Stimulated activated CD4-positive, alpha-beta T cell treated with anti-CD3 and anti-CD28 coated beads, Interleukin-15, amount 100 ng/mL, for 24 hours (primary cell): ENCODE measurements at places on chromosomes 2 and 18.
A peak's percentile ranks its signal among the peaks of the same experiment; 100 is the strongest.

DNA sequence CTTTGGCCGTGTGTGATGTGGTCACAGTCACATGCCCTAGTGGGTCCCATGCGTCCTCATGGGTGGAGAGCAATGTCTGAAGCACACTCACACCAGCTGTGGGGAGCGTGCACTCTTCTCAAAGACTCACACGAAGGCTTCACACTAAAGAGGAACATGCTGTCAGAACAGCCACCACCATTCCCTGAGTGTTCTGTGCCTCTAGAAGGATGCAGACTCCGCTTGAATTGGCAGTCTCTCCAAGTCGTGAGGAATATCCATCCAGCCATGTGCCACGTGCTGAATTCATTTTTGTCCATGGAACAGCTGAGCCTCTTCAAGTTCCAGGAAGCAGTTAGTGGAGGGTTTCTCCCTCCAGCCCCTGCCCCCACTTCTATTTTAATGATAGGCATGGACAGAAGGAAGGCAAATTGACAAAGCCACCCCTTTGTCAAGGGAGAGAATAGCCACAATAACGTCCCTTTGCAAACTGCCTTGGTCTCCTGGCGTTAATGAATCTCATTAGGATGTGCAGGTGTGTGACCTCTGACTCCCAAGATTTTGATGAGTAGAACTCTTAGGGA is 464.3 kb upstream of the ID2 start:
- DNase-seq: no peak

GRCh38 chr2:207394812-207395534 is 134.8 kb upstream of the CREB1 start:
- DNase-seq: peak; percentile 71

DNA sequence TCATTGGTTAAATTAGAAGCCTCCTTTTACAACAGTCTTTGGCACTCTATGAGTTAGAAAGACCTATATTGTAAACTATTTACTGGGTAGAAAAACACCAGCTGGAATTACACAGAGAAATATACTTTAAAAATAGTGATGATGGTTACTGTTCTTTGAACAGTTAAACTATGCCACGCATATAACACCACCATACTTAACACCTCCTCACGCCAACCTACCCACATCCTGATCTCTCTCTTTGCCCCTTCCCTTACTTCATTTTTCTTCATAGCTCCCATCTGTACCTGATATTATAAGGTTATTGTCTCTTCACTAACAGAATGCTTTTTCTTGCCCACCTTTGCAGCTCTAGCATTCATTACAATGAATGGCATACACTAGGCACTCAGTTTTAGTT is 173.8 kb downstream of the DPP4 start:
- no peak for DNase-seq

- no peak for DNase-seq
Observed at GRCh38 chr2:120103723-120104467, 91.0 kb downstream of the EPB41L5 start.

- peak; percentile 52 for DNase-seq
Observed at GRCh38 chr2:27408601-27409320, 630 bp downstream of the PPM1G start.
